ENCODE measurements at places on chromosomes 12 and 14.

GRCh38 chr12:66240096-66240820 lies 51.2 kb downstream of the IRAK3 start:
- DNase-seq, result no peak

- peak; percentile 96 for DNase-seq
These were observed at the start of gene PKP2 for GRCh38 chr12:32896432-32897280. TSS of gene PKP2 (minus strand) at chr12:32896777. CDS start at chr12:32896731, 46 bp downstream.

DNA sequence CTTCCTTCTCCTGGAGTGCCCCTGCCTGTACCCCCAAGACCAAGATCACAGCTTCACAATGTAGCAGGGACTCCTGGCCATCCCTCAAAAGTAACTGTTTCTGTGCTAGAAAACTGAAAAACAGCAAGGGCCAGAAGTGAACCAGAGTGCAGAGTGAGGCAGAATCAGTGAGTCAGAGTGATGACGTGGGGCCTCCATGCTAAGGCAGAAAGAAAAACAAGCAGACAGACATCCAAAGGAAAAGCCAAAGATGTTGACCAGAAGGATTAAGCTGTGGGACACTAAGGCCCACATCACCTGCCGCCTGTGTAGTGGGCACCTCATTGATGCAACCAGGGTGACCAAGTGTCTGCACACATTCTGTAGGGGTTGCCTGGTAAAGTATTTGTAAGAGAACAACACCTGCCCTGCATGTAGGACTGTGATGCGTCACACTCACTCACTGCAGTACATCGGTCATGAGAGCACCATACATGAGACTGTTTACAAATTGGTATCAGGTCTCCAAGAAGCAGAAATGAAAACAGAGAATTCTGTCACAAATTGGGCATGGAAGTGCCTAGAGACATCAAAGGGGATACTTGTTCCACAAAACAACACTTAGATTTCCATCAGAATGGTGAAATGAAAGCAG lies 51.2 kb downstream of the ARMH4 start:
- DNase-seq, result no peak

- DNase-seq, result no peak
These were observed 52.6 kb downstream of the SEC23A start for GRCh38 chr14:39050389-39050788.

GRCh38 chr12:81300454-81300853 lies 222.6 kb downstream of the ACSS3 start:
- DNase-seq, result no peak

DNA sequence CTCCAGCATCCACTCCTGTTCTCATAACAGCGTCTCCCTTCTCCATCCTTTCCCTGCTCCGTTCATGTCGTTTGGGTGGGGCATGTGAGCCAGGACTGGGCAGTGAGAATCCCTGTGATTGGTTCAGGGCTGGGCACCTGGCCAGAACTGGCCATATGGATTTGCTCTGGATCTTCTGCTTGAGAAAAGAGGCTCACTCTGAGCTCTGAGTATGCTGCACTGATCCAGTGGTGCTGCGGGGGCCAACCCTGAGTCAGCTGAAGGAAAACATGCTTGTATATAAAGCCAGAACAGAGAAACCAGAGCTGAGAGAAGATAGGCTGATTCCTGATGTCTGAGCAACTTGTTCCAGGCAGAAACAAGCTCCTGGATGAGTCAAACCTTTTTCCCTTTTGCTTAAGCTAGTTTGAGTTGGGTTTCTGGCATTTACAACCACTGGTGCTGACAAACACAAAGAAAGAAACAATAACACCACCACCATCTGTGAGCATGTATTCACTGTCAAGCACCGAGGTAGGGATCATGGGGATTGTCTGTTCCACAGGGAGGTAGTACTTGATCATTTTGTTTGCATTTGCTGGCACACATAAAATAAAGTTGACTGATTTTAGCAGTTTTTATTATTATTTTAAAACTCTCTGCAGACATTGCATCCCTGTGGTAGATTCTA lies 14.0 kb upstream of the HPD start:
- DNase-seq, result peak; percentile 8

DNA sequence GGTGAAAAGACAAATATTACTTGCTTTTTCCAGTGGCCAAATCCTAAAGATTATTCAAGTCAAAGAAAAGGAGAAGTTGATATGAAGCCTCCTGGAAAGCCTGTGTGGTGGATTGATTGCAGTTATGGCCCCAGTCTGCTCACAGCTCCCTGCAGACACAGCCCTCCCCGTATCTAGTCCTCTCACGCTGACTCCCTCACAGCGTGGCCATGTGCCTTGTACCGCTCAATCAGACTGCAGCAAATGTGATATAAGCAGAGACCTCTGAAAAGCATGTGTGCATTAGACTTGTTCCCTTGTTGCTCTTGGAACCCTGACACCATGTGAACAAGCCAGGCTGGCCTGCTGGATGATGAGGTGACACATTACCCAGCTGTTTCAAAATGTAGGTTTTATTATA lies 398.0 kb upstream of the GARIN6 start:
- DNase-seq, result no peak

DNA sequence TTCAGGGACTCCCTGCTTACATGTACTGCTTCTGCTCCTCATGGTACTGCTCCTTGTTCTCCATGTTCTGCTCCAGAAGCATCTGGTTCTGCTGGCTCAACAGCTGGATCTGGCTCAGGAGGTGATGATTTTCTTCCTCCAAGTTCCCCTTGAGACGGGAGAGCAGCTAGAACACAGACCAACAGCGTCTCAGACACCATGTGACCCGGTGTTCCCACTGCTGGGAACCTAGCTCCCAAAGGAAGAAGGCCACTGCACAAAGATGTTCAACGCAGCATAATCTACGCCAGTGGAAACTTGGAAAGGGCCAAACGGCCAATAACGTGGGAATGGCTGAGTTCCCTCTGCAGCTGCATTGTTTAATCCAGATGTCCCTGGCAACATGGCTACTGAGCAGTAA lies 49.6 kb upstream of the GPR68 start:
- DNase-seq, result no peak
